Motor neuron (in vitro differentiated cells): ENCODE measurements at places on chromosomes 3 and 15. TPM values are rescaled to one million over a fixed set of nuclear protein-coding genes. Genes with fewer than 3 reads are reported as not detected.

Gene GOLGA8T
- 0.22 and 0.25 TPM in 2 replicates for total RNA-seq

Gene AQP9
- 0.46 TPM in 1 of 2 replicates, not detected in the other for total RNA-seq

Gene ST8SIA2
- total RNA-seq, result 0.25 and 0.32 TPM in 2 replicates

Gene CNTN4
- total RNA-seq, result 24.3 and 25.3 TPM in 2 replicates
